Fibroblast of skin of back (primary cell): ENCODE measurements at places on chromosomes 5 and 9.
A peak's percentile ranks its signal among the peaks of the same experiment; 100 is the strongest.

GRCh38 chr5:164319161-164319560 lies 813.7 kb downstream of the MAT2B start:
- DNase-seq = peak; percentile 36

- no peak for DNase-seq
Measured at GRCh38 chr5:1028481-1029281, 20.1 kb downstream of the NKD2 start.

DNA sequence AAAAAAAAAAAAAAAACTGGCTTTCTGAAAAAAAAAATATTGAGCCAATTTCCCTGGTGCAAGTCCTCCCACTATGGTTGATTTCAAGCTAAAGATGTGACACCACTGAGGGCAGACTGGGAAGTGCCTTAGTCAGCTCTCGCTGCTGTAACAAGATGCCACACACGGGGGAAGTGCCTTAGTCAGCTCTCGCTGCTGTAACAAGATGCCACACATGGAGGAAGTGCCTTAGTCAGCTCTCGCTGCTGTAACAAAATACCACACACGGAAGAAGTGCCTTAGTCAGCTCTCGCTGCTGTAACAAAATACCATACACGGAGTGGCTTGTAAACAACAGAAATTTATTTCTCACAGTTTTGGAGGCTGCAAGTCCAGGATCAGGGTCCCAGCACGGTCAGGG lies 23.4 kb downstream of the BTNL9 start:
- no peak for DNase-seq

- no peak for DNase-seq
Measured at GRCh38 chr5:138942861-138943260, 67.7 kb upstream of the LRRTM2 start.

GRCh38 chr9:135409286-135410200 lies 70.0 kb upstream of the PPP1R26 start:
- no peak for DNase-seq

GRCh38 chr5:146630472-146630871 lies 114.5 kb upstream of the GPR151 start:
- no peak for DNase-seq
